ENCODE measurements at places on chromosomes 6 and 20.

DNA sequence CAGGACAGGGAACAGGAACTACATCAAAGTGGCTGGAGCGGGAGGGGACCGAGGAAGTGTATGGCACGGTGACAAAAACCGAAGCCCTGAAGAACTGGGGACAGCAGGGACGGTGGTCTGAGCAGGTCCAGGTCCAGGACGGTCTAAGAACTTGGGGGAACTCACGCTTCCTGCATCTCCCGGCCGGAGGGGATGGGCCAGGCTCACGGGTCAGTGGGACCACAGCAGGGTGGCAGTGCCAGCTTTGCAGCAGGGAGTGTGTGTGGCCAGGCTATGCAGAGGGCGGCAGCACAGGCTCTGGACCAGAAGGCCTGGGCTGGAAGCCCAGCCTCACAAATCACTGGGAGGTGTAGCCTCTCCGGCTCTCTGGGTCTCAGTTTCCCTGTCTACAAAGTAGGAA is 123.8 kb downstream of the BMP7 start:
- no peak for DNase-seq

GRCh38 chr20:25313593-25313992 is 65.7 kb downstream of the PYGB start:
- DNase-seq, result peak; percentile 29

DNA sequence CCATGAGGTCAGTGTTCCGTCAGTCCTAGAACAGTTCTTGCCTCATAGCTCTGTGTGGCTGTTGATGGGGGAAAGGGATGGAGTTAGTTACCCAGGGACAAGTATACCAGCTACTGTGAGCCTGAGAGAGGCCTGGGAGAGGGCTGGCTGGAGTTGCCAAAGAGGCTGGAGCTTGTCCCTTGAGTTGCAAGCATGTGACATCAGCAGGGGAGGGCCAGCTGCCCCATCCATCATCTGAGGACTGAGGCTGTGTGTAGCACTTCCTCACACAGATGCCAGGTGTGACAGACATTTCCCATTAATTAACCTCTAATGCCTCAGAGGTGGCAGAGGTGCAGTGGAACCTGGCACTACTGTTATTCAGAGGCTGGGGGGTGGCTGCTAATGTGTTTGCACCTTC is 131.6 kb downstream of the PHACTR3 start:
- no peak for DNase-seq

GRCh38 chr20:35191419-35192117 is 19.7 kb downstream of the PROCR start:
- no peak for DNase-seq

DNA sequence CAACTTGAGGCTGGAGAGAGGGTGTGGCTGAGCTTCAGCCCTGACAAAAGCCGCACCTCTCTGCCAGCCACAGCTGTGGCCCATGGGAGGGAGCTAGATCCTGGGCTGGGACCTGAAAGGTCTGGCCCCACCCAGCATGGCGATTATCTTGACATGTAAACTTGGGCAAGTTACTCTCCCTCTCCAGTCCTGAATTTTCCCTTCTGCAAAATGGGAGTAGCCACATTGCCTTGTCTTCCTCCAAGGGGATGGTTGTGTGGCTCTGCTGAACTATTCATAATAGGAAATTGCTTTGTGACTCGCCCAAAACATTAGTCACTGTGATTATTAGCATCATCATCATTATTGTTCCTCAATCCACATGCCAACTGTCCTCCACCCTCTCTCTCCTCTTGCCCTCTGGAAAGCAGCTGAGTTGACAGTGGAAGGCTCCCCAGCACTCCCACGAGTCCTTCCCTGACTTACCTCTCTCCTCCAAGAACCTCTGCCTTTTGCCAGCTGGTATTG is 23.0 kb upstream of the RBPJL start:
- DNase-seq, result no peak

GRCh38 chr6:85127696-85128243 is 322.1 kb upstream of the NT5E start:
- no peak for DNase-seq

GRCh38 chr20:63942969-63943807 is 13.0 kb downstream of the UCKL1 start:
- DNase-seq, result no peak

GRCh38 chr20:24469894-24470745 is 691 bp downstream of the SYNDIG1 start:
- DNase-seq, result no peak

DNA sequence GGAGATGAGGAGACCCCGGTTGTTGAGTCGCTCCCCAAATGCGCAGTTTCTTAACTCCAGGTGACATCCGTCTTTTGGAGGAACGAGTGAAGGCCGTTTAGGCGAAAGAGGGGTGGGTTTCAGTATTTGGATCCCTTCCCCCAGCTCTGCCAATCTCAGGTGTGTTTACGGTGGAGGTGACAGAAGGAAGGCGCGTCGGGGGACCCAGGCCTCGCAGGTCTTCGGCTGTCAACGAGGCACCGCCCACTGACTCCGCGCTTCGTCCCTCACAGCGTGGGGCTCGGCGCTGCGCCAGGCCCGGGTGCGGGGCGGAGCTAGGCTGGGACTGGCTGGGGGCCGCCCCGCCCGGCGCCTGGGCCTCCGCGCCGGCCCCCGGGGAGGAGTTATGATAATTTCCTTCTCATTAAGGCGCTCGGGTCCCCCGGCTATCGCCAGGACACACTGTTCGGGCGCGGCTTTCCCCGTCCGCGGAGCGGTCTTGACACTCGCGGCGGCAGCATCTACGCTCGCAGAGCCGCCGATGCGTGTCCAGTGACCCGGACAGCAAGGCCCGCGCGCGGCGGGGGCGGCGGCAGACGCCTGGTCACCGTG is at the start of gene TFAP2C:
TFAP2C (plus strand) TSS at position 434 of the 591 bp plus-strand sequence. CDS start 239 bp downstream, outside the sequence.
- peak; percentile 27 for DNase-seq

- no peak for DNase-seq
Observed at GRCh38 chr20:44970243-44970757, 4.0 kb downstream of the STK4 start.

- no peak for DNase-seq
Observed at GRCh38 chr20:49758781-49759180, 45.1 kb upstream of the B4GALT5 start.

GRCh38 chr20:51482836-51483473 is 59.6 kb downstream of the NFATC2 start:
- no peak for DNase-seq

DNA sequence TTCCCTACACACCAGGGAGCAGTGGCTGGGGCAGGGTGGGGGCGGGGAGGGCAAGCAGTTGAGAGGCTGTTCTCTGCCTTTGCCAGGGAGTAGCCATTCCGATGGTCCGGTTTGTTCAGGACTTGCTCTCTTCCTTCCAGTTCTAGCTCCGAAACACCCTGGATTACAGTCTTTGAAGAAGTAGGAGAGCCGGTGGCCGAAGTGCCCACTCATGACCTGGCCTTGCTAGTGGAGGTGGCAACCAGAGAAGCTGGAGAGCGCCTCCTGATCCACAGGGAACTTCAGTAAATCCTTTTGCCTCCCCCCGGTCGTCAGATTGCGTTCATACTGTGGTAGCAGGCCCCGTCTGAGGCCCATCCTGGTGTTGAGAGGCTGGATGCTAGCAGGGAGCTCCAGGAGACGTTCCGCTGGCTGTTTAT is 92.8 kb downstream of the ARID1B start:
- no peak for DNase-seq

GRCh38 chr6:83180426-83180950 is 12.6 kb downstream of the PGM3 start:
- DNase-seq, result no peak

- no peak for DNase-seq
Observed at GRCh38 chr20:33733654-33734576, 2.1 kb downstream of the ZNF341 start.

- DNase-seq, result no peak
Observed at GRCh38 chr6:54588176-54588575, 258.4 kb upstream of the FAM83B start.

DNA sequence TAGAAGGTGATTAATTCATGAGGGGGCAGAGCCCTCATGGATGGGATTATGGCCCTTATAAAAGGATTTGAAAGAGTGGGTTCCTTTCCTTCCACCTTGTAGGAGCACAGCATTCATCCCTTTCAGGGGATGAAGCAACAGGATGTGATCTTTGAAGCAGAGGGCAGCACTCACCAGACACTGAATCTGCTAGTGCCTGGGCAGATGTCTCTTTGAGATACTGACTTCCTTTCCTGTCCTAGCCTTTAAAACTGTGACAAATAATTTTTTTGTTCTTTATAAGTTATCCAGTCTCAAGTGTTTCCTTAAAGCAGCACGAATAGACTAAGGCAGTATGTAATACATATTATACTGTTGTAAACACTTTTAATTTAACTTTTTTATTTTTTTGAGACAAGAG is 538.6 kb upstream of the RNF217 start:
- no peak for DNase-seq

- DNase-seq, result no peak
Observed at GRCh38 chr6:16092140-16092539, 36.7 kb upstream of the MYLIP start.

DNA sequence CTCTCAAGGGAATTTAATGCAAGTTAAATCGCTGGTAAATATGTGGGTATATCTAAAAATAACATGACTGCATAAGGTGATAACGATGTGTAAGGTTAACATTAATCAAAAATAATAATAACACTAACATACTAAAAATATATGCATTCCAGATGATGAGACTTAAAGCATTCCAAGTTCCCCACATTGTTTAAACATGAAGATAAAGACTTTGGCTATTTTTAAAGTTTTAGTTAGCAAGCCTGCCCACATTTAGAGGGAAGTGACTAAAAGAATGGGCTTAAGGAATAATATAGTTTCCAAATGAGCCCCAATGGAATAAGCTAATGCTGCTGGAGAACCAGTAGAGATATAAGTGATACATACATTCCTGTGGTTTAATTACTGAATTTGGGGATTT is 941.3 kb downstream of the TBC1D32 start:
- DNase-seq, result no peak

- no peak for DNase-seq
Observed at GRCh38 chr20:23646106-23646873, 8.5 kb upstream of the CST3 start.

DNA sequence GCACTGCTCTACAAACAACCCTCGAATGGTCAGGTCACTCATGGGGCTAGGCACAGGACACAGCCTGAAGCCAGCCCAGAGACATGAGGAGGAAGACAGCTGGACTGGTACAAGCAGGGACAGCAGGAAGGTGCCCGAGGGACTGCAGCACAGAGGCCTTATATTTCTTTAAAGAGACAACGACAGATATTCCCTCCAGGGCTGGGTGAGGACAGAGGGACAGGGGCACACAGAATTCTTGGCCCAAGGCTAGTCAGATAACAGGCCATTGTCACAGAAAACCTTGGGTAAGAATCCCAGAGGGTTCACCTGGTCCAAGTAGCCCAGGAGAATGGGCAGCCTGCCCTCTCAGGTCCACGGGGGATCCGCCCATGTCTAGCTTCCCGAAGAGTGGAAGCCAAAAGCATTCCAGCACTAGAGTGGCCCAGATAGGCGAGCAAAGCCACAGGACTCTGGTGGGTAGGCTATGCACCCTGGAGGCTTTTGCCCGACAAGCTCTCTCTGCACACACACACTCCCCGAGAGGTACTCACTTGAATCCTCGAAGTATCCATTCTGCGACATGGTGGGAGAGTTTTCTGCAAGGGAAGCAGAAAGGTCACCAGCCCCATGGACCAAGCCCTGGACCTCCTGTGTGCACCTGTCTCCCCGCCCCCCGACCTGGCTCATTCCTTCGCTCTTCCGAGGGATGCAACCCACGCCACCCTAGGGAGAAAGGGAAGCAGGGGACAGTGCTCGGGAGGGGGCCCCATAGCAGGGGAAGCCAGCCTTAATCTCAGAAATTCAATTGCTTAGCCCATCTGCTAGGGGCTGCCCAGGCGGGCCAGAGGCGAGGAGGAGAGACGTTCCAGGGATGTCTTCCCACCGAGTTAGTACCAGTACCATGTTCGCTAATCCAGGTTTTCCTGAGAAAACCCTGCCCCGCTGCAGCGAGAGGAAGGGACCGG is 1.7 kb downstream of the SLC4A11 start:
- DNase-seq, result no peak

- DNase-seq, result no peak
Observed at GRCh38 chr20:37945091-37945547, 42.2 kb downstream of the VSTM2L start.

DNA sequence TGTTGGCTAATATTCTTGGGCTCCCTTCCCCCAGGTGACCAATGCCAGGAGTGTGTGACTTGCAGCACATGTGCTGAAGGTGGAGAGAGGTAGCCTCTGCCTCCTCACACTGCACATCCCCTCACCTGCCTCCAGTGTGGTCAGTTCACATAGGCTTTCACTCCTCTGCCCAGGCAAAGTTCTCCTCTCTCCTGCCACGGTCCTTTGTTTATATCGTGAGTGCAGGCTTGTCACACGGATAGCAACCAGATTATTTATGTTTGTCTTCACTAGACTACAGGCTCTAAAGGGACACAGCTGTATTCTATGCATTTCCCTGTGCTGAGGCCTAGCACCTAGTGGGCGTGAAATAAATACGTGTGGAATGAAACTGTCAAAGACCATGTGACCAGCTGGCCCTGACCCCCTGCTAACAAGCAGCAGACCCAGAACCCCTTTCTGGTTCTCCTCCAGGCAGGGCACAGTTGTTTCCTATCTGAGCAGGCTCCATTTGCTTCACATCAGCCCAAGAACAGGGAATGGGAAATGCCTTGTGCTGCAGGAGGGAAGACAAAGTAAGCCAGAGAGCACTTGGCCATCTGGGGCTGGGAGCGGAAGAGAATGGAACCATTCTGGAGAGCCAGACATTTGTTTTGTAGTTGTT is 42.3 kb downstream of the UNC5CL start:
- DNase-seq, result no peak

- DNase-seq, result no peak
Observed at GRCh38 chr20:48749437-48749836, 78.4 kb downstream of the PREX1 start.

- no peak for DNase-seq
Observed at GRCh38 chr6:168641446-168641845, 200.5 kb downstream of the SMOC2 start.

DNA sequence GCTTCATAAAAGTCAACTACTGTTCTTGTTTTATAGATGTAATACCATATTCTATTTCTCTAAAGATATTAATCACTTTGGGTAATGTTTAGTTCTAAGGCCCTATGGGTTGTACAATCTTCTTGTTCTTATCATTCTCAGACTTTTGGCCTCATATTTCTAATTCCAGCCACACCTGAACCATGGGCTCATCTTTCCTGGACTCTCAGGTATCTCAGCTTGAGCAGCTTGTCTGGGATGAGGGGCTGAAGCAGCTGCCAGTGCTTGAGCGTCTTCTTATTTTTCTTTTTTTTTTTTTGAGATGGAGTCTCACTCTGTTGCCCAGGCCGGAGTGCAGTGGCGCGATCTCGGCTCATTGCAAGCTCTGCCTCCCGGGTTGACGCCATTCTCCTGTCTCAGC is 150.2 kb downstream of the KIF6 start:
- no peak for DNase-seq
